ENCODE measurements at places on chromosomes 5 and 9.

GRCh38 chr9:89410022-89410421 lies 87.9 kb downstream of the SEMA4D start:
- DNase-seq: no peak

GRCh38 chr5:68924481-68925145 lies 169.2 kb upstream of the SLC30A5 start:
- no peak for DNase-seq

DNA sequence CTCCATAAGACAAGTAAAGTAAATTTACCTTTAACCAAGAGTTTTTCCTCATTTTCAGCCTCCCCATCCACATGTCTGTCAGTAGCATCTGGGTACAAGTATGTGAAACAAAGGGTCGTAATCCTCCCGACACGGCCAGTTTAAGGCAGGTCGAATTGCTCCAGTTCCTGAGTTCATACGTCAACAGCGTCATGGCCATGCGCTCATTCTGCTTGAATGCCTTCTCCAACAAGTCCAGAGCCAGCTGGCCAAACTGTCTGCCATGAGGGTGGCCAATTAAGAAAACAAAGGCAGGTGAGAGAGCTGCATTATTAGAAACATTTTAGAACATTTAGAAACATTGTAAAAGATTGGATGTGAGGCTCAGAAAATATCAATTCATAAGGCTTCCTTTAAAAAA lies 87.5 kb downstream of the TRPM6 start:
- no peak for DNase-seq

- DNase-seq: no peak
Observed at GRCh38 chr9:133693703-133694529, 44.2 kb downstream of the SARDH start.

GRCh38 chr5:74149395-74149794 lies 491.1 kb downstream of the ENC1 start:
- DNase-seq: no peak

- no peak for DNase-seq
Observed at GRCh38 chr9:124471761-124472160, 21.5 kb downstream of the ADGRD2 start.

- DNase-seq: no peak
Observed at GRCh38 chr5:138271281-138271680, 3.1 kb downstream of the GFRA3 start.

GRCh38 chr9:136806067-136806466 lies 1.7 kb upstream of the RABL6 start:
- no peak for DNase-seq

GRCh38 chr5:74040811-74041491 lies 415.0 kb downstream of the ARHGEF28 start:
- no peak for DNase-seq

DNA sequence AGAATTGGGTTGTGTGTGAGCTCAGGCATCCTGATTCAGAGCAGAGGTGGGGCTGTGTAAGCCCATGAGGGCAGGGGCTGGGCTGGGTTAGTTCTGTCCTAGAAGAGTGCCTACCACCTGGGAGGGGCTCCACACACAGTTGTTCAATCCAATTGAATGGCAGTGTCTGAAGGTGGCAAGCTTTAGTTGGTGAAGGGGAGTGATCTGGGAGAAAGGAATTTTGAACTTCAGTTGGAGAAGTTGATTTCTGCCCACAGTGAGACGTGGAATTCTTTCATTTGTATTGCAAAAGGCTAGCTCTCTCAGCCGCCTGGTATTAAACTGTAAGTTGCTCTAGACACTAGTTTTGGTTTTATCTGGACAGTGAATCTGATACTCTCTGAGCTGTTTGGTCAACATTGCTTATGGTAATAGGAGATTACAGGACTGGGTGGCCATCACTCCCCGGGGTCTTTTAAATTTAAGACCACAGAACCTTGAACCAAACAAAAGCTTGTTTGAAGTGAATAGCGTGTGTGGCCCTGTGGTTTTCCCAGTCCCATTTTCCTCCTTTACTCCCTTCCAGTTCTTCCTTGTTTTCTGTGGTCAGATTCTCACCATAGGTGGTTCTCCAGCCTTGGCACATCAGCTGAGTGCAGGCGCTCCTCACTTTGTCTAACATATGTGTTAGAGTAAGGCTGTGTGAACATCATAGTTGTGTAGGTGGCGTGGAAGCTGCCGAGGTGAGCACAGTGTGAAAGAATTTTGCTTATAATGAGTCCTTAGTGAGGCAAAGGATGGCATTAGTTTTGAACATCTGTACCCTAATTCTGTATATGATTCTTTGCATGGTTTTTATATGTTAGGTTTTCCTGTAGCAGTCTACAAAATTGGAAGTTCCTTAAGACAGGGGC lies 78.0 kb downstream of the ARHGAP26 start:
- no peak for DNase-seq

DNA sequence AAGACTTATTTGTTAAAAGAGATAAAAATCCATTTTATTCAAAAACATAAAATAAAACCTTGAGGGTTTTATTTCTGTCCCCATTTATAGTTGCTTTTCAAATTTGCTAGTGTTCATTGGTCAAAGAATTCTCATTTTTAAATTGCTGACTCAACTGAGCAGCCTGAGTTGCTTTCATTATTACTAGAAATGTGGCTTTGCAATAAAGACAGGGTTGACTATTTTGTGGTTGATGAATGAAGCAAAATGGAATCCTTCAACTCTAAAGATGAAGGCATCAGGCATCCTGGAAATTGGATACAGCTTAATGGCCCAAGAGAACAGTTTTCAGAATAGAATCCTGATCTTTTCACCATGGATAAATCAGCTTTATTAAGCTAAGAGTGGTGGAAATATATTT lies 23.9 kb upstream of the PPP3R2 start:
- DNase-seq: no peak

GRCh38 chr5:74630453-74631066 lies 10.0 kb downstream of the ENC1 start:
- DNase-seq: no peak

DNA sequence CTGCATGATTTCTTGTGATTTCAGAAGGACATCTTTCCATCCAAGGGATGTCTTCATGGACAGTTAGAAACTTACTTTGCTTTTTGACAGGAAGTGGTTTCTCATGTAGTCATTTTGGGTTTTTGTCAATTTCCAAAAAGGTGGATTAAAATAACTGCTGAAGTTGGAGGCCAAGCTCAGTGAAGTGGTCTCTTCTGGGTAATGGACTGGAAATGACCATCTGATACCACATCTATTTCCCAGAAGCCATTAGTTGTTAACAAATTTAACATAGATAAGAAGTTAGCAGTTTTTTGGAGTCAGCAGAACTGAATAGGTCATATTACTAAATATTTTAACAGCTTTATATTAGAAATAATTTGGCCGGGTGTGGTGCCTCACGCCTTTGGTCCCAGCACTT lies 86.2 kb upstream of the MYO10 start:
- DNase-seq: no peak

- DNase-seq: peak; percentile 20
Observed at GRCh38 chr9:114386361-114386885, 1.4 kb downstream of the AKNA start.

- DNase-seq: no peak
Observed at GRCh38 chr5:107893642-107894041, 222.9 kb upstream of the EFNA5 start.

DNA sequence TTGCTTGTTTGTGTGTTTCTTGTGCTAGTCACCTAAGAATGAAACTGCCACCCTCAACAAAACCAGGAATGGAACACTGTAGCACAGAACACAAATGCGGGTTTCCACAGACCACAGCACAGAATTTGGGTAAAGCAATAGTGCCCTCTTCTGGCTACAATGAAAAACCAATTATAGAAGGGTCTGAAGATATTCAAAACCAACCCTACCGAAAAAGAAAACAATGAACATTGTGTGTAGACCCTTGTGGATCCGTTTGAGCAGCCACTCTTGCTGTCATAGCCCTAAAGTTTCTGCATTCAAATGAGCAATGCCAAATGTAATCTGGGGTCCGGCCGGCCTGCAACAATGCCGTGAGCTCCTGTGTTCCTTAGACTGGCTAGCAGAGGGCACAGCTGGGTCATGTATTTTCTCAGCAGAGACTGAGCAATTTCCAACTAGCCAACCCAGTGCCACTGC lies 8.3 kb upstream of the ENC1 start:
- DNase-seq: peak; percentile 32

DNA sequence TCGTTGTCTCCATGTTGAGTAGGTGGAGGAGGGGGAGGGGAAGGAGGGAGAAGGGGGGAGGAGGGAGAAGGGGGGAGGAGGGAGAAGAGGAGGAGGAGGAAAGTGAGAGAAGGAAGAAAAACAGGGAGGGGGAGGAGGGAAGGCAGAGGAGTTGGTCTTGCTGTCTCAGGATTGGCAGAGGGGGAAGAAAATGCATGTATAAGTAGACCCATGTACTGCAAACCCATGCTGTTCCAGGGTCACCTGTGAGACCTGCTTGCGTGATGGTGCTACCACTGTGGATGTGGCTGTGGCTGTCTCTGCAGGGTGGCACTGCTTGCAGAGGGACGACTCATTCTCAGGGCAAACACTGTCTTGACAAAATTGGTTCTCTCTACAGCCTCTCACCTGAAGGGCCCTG lies 76.3 kb downstream of the PTCH1 start:
- no peak for DNase-seq

- no peak for DNase-seq
Observed at GRCh38 chr9:108656566-108656965, 199.2 kb downstream of the ACTL7B start.

GRCh38 chr9:73131461-73131860 lies 20.2 kb upstream of the ANXA1 start:
- no peak for DNase-seq

DNA sequence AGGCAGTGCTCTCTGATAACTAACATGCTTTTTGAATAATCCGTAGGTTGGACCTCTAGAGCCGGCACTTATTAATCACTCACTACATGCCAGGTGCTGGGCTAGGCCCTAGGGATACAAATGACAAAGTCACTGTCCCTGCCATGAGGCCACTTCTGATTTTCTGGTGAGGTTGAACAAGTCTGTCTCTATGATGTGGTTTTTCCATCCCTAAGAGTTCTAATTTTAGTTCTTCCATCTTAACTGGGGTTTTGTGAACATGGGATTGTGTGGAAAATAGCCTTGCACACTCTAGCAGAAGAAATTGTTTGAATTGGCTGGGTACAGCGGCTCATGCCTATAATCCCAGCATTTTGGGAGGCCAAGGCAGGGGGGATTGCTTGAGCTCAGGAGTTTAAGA lies 64.6 kb downstream of the IL31RA start:
- no peak for DNase-seq

GRCh38 chr9:85225180-85225579 lies 516.6 kb downstream of the AGTPBP1 start:
- DNase-seq: no peak

DNA sequence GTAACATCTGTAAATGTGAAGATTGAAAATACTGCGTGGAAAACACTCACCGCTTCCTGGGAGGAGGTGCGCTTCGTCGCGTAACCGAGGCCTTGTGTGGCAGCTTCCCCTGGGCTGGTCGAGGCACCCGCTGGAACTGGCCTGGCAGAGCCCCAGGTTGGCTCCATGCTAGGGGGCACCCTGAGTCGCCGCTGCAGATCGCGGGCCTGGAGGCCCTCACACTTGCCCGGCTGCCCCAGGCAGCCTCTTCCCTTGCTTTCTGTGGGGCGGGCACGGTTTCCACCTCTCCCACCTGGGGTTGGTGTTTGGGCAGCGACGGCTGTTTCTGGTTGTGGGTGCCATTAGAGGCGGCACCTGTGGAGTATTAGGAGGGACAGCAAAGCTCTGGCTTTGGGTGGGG lies 852 bp downstream of the ZNF354C start:
- DNase-seq: no peak

DNA sequence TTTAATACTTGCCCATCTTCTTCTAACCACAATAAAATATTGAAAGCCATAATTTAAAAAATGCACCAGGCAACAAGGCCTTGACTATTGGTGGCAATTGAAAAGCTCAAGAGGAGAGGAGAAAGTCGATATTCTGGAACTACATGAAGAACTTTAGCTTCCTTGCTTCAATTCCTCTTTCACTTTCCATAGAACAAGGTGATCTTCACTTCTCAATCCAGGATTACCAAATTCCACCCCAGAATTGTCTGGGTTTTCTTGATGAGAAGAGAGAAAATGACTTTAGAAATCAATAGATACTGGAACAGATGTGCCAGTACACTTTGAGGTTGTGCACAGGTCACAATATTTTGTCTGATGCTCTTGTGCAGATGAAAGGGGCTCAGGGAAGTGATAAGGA lies 52.2 kb downstream of the PTCD2 start:
- DNase-seq: no peak

GRCh38 chr5:154227090-154227489 lies 36.6 kb downstream of the GALNT10 start:
- DNase-seq: no peak

DNA sequence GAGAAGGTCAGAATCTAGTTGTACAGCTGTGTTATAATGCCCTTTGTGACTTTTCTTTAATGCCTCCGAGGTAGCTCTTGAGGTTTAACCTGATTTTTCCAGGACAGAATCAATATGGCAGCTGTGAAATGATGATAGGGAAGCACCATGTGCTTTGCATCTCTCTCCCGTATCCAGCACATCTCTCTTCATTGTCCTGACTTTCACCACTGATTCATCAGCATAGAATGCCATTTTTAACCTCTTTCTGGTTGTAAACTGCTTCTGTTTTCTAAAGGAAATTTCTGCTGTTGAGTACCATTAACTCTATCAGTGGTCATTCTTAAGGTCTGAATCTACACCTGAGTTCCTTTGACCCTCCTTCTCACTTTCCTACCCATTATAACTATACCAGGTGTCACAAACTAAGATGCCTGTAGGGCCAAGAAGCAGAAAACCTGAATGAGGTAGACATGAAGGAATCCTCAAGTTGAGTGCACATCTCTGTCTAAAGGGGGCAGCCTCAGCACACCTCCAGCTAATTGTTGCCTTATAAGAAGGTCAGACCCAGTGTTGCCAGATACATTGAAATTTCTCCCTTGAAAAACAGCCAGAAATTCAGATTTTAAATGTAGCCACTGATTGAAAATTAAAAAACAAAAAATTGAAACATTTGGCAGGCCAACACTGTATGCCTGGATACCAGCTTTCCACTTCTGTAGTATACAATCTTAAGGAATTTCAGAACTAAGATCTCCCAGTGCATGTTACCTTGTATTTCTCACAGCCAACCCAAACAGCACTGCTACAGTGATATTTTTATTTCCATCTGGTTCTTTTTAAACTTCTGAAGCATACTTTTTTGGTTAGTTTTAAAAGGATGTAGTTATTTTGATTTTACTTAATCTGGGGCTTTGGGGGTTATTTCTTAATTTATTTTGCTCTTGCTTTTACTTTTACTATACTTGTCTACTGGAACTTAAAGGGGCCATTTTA lies 35.8 kb upstream of the TLX3 start:
- DNase-seq: peak; percentile 38

DNA sequence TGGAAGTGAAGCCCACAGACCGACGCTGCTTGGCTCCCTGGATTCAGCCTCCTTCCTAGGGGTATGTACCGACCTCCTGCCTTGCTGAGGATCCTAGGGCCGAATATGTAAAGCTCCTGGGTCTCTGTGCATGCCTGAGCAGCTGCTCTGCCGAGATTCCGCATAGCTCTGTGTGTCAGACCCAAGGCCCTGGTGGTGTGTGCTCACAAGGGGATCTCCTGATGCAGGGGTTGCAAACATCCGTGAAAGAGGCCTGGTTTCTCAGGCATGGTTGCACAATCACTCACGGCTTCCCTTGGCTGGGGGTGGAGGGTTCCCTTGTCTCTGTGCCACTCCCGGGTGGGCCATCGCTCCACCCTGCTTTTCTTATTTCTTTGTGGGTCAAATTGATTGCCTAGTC lies 19.9 kb upstream of the SVEP1 start:
- DNase-seq: no peak
